Right atrium auricular region (tissue), 2 donors: ENCODE measurements at places on chromosomes 1 and 21.

- H3K27me3 ChIP-seq = no peaks in the 10 kb centered on the region
- no peak overlapping the region for H3K27ac ChIP-seq
- H3K4me1 ChIP-seq = no peaks in the 10 kb centered on the region
These were observed 44.7 kb upstream of the ZNF644 start for GRCh38 chr1:91066538-91066937.

GRCh38 chr1:24228311-24228710 lies 41.2 kb upstream of the IFNLR1 start:
- no peaks in the 10 kb centered on the region for H3K36me3 ChIP-seq
- H3K27me3 ChIP-seq = no peaks in the 10 kb centered on the region
- DNase-seq = no peak
- H3K4me1 ChIP-seq = no peaks in the 10 kb centered on the region
- H3K27ac ChIP-seq = no peak overlapping the region
- H3K4me3 ChIP-seq = no peak overlapping the region

GRCh38 chr1:12585536-12585935 lies 32.5 kb downstream of the DHRS3 start:
- H3K4me1 ChIP-seq = no peaks in the 10 kb centered on the region
- DNase-seq = no peak
- H3K27me3 ChIP-seq = no peaks in the 10 kb centered on the region
- H3K4me3 ChIP-seq = no peak overlapping the region

DNA sequence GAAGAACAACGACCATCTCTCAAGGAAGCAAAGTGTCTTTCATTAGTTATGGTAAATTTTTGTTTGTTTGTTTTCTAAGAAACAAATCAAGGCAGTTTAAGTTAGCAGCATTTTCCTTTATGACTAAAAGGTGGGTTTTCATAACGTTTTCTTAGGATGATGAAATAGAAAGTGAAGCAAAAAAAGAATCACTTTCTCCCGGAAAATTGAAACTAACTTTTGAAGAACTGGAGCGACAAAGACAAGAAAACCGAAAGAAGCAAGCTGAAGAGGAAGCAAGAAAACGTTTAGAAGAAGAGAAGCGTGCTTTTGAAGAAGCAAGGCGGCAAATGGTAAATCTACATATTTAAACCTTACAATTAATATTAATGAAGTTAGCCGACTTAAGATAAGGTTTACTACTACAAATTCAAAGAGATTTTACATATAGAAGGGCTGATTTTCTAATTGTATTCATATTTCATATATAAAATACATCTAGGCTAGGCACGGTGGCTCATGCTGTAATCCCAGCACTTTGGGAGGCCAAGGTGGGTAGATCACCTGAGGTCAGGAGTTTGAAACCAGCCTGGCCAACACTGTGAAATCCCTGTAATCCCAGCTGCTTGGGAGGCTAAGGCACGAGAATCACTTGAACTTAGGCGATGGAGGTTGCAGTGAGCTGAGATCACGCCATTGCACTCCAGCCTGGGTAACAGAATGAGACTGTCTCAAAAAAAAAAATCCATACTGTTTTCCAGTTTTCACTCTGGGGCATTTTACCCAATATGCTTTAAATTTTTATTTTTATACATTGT lies 38.3 kb downstream of the NEXN start:
- H3K27ac ChIP-seq = no peak overlapping the region
- no peak for DNase-seq
- peak overlapping the region; percentile 2 for H3K4me3 ChIP-seq
- peaks cover 88% of the 10 kb centered on the region for H3K36me3 ChIP-seq
- no peaks in the 10 kb centered on the region for H3K4me1 ChIP-seq
- H3K27me3 ChIP-seq = no peaks in the 10 kb centered on the region
